ENCODE measurements at places on chromosomes 7 and 10. TPM values are rescaled to one million over a fixed set of nuclear protein-coding genes. Genes with fewer than 3 reads are reported as not detected.
A peak's percentile ranks its signal among the peaks of the same experiment; 100 is the strongest.

DNA sequence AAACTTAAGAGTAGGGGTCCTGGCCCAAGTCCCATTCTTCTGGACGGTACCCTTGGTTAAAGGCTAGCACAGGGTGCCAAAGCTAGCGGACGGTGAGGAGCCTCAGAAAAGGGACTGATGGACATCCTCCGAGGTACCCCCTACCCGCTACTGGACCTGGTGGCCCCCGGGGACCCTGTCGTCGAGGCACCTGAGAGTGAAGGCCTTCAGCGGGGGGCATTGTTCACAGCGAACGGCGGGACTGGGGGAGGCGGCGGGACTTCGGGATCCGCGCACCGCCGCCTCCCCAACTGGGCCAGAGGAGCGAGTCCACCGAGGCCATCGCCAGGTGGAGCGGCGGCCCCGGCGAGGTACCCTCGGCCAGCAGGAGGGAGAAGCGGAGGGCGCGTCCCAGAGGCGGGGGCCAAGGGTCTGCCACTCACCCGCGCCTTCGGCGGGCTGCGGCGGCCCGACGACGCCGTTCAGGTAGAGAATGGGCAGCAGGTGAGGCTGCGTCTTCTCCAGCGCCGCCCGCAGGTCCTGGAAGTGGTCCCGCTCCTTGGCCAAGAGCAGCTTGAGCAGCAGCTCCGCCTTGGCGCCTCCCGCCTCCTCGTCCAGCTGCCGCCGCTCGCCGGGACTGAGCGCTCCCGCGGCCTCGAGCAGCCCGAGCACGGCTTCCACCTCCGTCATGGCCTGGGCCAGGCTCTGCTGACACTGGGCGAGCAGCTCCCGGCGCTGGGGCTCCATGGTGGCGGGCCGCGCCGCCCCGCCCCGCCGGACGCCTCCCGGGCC, 575 bp downstream of the DLG5 start:
- DNase-seq: peak; percentile 53

DNA sequence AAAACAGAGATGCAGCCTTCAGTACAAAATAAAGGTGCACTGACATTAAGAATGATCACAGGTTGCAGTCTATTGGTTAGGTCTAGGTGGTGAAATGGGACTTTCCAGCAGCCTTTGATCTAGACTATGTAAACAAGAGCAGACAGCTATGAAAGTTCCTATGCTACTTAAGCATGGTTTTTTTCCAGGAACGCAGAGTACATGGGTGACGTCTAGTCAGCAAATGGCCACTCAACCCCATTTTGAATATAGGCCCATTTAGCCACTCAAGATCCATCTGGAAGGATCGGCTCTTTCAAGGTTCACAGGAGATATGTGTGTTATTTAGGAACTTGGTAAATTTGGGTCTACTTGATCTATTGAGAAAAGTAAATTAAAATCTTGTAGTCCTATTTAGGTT, 1424.6 kb upstream of the LRRTM3 start:
- DNase-seq: no peak

DNA sequence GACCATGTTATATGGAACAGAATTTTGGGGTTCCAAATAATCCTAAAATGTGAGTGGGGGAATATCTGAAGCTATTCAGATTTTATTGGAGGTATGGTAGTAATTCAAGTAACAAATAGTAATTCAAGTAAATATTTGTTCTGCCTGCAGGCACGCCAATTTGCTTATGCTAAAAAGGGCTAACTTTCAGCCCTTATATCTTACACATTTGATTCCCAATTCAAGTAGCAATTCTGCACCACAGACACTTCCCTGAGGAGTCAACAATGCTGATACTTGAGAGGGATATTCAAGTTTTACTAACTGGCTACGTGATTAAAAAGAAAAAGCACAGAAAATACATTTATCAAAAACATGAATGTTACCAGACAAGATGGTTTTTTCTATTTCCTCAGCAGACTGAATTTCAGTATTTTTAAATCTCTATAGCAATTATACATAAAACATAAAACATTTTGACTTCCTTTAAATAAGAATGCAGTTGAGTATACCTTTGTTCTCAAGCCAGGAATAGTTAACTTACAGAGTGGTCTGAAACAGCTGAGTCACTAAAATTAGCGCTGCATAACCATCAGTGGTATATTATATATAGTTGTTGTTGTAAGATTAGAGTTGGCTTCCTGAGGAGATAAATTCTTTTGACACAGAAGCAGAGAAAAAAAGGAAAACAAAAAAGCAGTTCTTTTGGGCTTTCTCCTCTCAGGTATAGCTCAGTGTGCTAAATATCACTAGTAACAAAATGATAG, 33.9 kb downstream of the MTPN start:
- no peak for DNase-seq

GRCh38 chr7:137834552-137834951, 12.2 kb downstream of the DGKI start:
- no peak for DNase-seq

- no peak for DNase-seq
Measured at GRCh38 chr10:18684416-18684815, 25.2 kb downstream of the ARL5B start.

The HTR7 gene
- total RNA-seq: 6.4 TPM

The LRRC4 gene
- not detected for total RNA-seq

The TDRD1 gene
- total RNA-seq: not detected
